ENCODE measurements at places on chromosomes 12 and 14. TPM values are rescaled to one million over a fixed set of nuclear protein-coding genes. Genes with fewer than 3 reads are reported as not detected.

Gene PLEKHG7
- total RNA-seq = under 0.01 TPM

Gene ASPG
- total RNA-seq = not detected

Gene HCAR1
- total RNA-seq = not detected

Gene PPP1R3E
- total RNA-seq = 1.3 TPM

Gene GSG1
- total RNA-seq = 2.5 TPM

Gene MGAT4C
- total RNA-seq = not detected

Gene TCTN2
- 13.6 TPM for total RNA-seq

Gene MCRS1
- total RNA-seq = 72.9 TPM

Gene ASCL4
- not detected for total RNA-seq

Gene OR11H7
- not detected for total RNA-seq

Gene CDK17
- total RNA-seq = 50.2 TPM

Gene RHEBL1
- 0.72 TPM for total RNA-seq

Gene CARMIL3
- not detected for total RNA-seq

Gene RAB5B
- total RNA-seq = 56.5 TPM

Gene KRT85
- not detected for total RNA-seq

Gene DCAF4
- 24.7 TPM for total RNA-seq

Gene CCDC38
- total RNA-seq = not detected

Gene KRT83
- not detected for total RNA-seq

Gene VASH1
- total RNA-seq = 2.0 TPM

Gene DBX2
- not detected for total RNA-seq

Gene VWF
- total RNA-seq = under 0.01 TPM

Gene AMN1
- 6.1 TPM for total RNA-seq

Gene PDZRN4
- not detected for total RNA-seq

Gene ANG
- total RNA-seq = 3.6 TPM

Gene ATP2B1
- 32.6 TPM for total RNA-seq

Gene GPRC5D
- not detected for total RNA-seq

Gene KCNA5
- total RNA-seq = not detected

Gene KCNC2
- total RNA-seq = not detected

Gene RFX4
- not detected for total RNA-seq

Gene GPRC5A
- total RNA-seq = 49.7 TPM

Gene IL23A
- total RNA-seq = not detected

Gene GPR162
- total RNA-seq = 1.7 TPM

Gene KCNA1
- not detected for total RNA-seq

Gene BATF
- total RNA-seq = not detected

Gene OTOGL
- 0.28 TPM for total RNA-seq

Gene PGF
- 0.28 TPM for total RNA-seq

Gene DPPA3
- not detected for total RNA-seq

Gene NCOR2
- 12.9 TPM for total RNA-seq

Gene TIGAR
- 7.3 TPM for total RNA-seq

Gene POLE
- total RNA-seq = 17.2 TPM

Gene EMC9
- 15.1 TPM for total RNA-seq

Gene CCND2
- 2.8 TPM for total RNA-seq

Gene GALNT16
- 0.28 TPM for total RNA-seq
